ENCODE measurements at places on chromosomes 7 and 10.

- DNase-seq, result peak; percentile 15
Observed at GRCh38 chr10:119602241-119603095, 5.7 kb upstream of the TIAL1 start.

DNA sequence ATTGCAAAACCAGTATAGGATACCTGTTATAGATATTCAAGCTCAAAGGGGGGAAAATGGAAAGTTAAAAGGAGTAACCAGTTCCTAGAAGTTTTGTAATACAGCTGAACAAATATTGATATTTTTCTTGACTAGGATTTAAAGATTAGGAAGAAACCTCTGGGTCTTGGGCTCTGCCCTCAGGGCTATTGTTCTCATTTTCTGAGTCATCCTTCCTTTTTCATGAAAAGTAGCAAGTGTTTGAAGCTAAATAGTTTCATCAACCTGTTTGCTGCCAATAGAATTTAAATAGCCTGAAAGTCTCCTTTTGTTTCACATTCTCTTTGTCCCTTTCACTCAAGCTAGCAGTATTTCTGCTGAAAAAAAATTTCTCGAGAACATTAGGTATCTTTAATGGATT is 1061.1 kb upstream of the GHITM start:
- DNase-seq, result no peak

DNA sequence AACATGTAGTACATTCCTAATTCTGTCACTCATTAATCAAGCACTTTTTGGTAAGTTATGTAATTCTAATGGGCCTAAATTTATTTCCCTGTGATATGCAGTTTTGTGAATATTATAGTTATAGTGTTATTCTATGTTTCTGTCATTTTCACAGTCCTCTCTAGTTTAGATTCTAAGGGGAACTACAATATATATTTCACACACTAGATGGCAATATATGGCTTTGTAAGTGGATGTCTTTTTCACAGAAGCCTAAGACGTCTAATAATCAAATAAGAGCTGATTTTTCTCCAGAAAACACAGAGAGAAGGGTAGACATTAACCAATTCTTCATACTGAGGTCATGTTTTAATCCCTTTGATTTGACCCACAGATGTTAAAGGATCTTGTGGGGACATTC is 18.0 kb downstream of the RNLS start:
- DNase-seq, result no peak

- no peak for DNase-seq
Observed at GRCh38 chr7:30308389-30308788, 24.0 kb downstream of the ZNRF2 start.

GRCh38 chr7:148962823-148963582 is 65.3 kb downstream of the PDIA4 start:
- DNase-seq, result peak; percentile 48

GRCh38 chr7:158062661-158063060 is 525.0 kb downstream of the PTPRN2 start:
- DNase-seq, result no peak

Data from effector memory CD8-positive, alpha-beta T cell (primary cell).